ENCODE measurements at places on chromosomes 12 and 14.

GRCh38 chr12:27300226-27300625, 32.4 kb upstream of the BMAL2 start:
- DNase-seq, result no peak

GRCh38 chr12:4809449-4810218, 89.4 kb downstream of the GALNT8 start:
- peak; percentile 34 for DNase-seq

- peak; percentile 90 for DNase-seq
These were observed 741 bp upstream of the CRIP2 start for GRCh38 chr14:105473677-105474482.

GRCh38 chr12:21553329-21553675, 27.2 kb downstream of the SPX start:
- DNase-seq, result no peak

DNA sequence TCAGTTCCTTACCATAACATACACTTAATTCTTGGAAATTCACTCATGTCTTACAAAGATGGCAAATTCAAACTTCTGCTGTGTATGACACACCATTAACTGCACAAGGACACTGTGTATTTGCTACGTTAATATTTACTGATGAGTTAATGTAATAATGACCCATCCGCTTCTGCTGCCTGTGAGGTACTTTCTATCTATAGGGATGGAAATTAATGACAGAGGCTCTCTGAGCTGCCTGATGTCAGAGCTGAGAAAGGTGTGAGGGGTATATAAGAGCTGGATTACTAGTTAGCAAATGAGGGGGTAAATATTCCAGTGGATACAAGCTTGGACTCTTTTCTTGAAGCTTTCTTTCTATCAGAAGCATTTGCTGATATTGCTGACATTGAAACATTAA, at the start of gene IAPP:
Gene IAPP, plus strand, starts transcription at position 301 of the 400 bp plus-strand sequence. CDS start 450 bp downstream, outside the sequence.
- no peak for DNase-seq

DNA sequence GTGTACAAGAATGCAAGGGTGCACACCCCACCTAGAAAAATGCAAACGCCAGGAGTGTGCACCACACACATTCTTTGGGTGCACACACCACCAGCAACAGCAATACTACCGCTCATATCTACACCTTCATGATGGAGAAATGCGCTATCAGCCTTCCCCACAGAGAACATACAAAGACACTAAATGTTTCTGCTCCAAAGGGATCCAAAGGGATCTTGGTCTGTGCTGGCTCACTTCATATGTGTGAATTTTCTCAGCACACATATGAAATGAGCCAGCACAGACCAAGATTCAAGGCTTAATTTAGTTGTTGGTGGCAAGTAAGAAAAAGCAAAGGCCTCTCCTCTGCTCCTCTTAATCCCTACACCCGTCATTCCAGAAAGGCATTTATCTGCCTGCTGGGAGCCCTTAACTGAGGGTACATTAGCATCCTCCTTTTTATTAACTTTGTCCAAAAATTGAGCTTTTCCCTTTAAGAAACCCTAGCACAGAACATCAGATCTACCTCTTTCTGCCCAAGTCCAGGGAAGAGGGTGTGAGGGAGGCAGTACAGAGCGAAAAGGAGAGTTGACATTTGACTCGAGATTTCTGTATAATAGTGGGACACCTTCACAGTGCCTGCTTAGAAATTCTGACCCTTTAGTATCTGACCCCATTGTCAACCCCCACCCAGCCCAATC, 8.3 kb downstream of the BMP4 start:
- DNase-seq, result no peak

DNA sequence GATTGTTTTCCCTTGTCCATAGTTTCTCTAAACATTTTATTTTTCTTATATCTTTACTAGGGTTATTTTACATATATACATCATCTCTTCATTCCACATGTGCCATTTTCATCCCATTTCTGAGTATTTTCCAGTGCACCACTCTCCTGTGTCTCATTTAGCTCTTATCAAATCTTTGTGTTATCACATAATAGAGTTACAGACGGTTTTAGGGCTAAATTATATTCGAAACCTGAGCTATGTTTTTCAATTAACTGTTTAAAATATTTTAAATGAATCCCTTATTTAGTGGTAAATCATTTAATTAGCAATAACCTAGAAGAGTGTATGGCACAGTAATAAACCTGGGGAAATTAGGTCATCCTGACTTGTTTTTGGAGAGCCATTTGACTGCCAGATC, 160.4 kb upstream of the DCN start:
- no peak for DNase-seq

GRCh38 chr14:84797326-84797725, 732.6 kb upstream of the FLRT2 start:
- no peak for DNase-seq

- DNase-seq, result no peak
These were observed 15.1 kb upstream of the CAPRIN2 start for GRCh38 chr12:30769802-30770201.

- DNase-seq, result peak; percentile 80
These were observed 106.4 kb downstream of the ARF6 start for GRCh38 chr14:49999146-49999761.

GRCh38 chr12:85923767-85924331, 49.8 kb downstream of the NTS start:
- DNase-seq, result no peak

- DNase-seq, result no peak
These were observed 10.7 kb downstream of the SELPLG start for GRCh38 chr12:108622921-108623514.

GRCh38 chr14:75279763-75280290, 1.2 kb downstream of the FOS start:
- DNase-seq, result no peak

DNA sequence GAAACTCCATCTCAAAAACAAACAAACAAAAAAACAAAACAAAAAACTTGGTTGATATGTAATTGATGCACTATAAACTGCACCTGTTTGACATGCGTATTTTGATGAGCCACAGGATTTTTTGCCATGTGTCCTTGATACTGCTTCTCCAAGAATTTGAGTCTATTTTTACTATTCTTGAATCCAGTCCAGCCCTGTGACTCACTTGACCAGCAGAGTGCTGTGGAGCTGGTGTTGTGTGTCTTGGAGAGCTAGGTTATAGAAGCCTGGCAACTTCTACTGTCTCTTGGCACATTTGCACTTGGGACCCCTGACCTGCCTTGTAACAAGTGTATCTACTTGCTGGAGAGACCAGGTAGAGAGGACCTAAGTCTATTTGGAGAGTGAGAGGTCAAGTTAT, 52.0 kb downstream of the KLRG1 start:
- no peak for DNase-seq

- DNase-seq, result no peak
These were observed 208.2 kb upstream of the FOXN3 start for GRCh38 chr14:89625244-89625713.

DNA sequence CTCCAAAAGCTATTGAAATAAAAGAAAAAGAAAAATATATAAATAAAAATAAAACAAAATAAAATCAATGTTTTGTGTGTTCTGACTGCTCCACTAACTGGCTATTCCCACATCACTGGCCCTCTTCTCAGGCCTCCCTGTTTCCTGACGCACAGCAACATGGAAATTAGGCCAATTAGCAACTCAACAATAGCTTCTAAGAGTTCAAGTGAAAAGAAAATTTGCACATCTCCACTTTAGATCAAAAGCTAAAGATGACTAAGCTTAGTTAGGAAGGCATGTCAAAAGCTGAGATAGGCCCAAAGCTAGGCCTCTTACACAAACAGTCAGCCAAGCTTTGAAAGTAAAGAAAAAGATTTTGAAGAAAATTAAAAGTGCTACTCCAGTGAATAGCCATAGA, 200.8 kb downstream of the DUSP6 start:
- DNase-seq, result no peak

GRCh38 chr12:67989184-67989920, at the start of gene IFNG-AS1:
Gene IFNG-AS1 (plus strand): TSS chr12:67989447.
- DNase-seq, result peak; percentile 31

- DNase-seq, result no peak
These were observed 91.9 kb downstream of the PCNX1 start for GRCh38 chr14:70999117-70999516.

DNA sequence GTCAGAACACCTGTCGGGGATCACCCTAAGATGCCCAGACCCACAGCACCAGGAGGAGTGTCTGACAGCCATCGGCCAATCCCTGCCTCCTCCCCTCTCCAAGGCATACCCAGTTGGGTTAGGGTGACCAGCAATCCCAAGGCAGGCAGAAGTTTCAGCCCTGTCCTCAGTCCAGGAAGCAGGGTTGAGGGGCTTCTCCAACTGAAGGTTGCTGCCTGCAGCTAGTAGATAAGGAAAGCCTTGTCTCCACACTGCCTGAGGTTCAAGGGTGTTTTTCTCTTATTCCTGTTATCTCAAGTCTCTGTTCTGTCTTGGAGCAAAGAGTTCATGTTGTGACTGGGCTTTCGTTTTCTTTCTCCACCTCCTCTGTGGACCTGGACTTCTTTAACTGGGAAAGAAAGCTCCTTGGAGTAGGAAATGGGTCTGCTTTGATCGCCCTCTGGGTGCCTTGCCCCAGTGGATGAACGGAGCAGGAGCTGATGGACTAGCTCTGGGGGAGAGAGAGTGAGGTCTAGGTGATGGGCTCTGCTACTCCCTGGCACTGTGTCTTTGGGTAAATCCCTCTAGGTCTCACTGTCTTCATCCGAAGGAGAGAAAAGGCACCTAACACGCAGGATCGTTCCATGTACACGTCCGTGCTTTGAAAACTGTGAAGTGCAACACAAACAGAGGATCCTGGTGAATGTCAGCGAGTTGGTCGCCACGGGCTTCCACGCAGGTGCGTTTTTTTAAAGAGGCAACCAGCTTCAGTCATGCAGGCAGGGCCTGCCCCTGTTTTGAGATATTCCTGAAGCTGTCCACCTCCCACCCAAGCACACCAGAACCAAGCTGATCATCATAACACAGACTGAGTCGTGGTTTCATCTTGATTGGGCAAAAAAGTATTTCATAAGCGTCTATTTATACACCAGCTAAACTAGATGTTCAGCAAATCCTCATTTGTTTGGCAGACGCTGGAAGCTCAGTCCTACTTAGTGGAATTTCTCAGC, 52.5 kb upstream of the FOXN3 start:
- no peak for DNase-seq

GRCh38 chr14:74929242-74929641, 6.2 kb upstream of the RPS6KL1 start:
- DNase-seq, result no peak

GRCh38 chr12:28027328-28027727, 54.8 kb upstream of the PTHLH start:
- no peak for DNase-seq

DNA sequence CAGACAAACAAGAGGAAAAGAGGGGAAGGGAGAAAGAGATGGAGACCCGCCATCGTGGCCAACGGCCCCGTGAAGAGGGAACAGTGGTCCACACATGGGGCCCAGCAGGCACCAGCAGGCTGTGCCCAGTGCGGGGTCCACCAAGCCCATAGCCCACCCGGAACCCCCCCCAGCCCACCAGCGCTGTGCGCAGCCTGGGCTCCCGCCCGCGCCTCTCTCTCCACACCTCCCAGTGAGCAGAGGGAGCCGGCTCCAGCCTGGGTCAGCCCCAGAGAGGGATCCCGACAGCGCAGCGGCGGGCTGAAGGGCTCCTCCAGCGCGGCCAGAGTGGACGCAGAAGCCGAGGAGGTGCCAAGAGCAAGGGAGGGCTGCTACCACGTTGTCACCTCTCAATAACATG, 105.0 kb upstream of the TMTC1 start:
- no peak for DNase-seq

GRCh38 chr12:53737093-53737808, 10.0 kb upstream of the CALCOCO1 start:
- DNase-seq, result no peak

- DNase-seq, result no peak
These were observed 30.8 kb upstream of the TBC1D30 start for GRCh38 chr12:64793610-64794009.

- DNase-seq, result no peak
These were observed 89.6 kb downstream of the DAAM1 start for GRCh38 chr14:59278111-59278510.

DNA sequence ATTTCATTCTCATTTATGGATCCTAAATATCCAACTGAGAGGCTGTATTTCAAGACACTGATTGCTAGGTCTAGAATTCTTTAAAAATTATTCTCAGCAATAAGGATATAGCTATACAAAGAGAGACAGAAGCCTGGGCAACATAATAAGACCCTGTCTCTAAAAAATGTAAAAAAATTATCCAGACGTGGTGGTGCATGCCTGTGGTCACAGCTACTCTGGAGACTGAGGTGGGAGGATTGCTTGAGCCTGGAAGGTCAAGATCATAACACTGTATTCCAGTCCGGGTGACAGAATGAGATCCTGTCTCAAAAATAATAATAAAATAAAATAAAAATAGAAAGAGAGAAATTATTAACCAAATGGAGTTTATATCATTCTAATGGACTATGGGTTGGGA, 20.6 kb upstream of the ARID2 start:
- DNase-seq, result no peak

GRCh38 chr14:24367514-24368211, at the start of gene NFATC4:
Gene NFATC4 (plus strand): TSS chr14:24368184. CDS start chr14:24368341, 157 bp downstream.
- DNase-seq, result no peak

- DNase-seq, result no peak
These were observed 6.7 kb upstream of the MON2 start for GRCh38 chr12:62459976-62460375.

- DNase-seq, result no peak
These were observed 42.6 kb downstream of the SH2B3 start for GRCh38 chr12:111448266-111448830.

DNA sequence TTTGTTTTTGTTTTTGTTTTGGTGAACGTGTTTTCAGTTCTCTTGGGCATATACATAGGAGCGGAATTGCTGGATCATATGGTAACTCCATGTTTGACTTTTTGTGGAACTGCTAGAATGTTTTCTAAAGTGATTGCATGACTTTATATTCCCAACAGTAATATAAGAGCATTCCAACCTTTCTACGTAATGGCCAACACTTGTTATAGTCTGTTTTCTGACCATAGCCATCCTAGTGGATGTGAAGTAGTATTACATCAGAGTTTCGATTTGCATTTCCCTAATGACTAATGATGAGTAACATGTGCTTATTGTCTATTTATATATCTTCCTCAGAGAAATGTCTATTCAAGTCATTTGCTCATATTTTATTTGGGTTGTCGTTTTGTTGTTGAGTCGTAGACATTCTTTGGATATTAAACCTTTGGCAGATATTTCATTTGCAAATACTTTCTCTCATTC, 268.7 kb downstream of the AEBP2 start:
- DNase-seq, result no peak
